Stimulated activated CD4-positive, alpha-beta T cell treated with anti-CD3 and anti-CD28 coated beads, Interleukin-15, amount 100 ng/mL, for 1 hour (primary cell): ENCODE measurements at places on chromosomes 11 and 22.

- DNase-seq, result no peak
These were observed 38.6 kb upstream of the MMP13 start for GRCh38 chr11:102994105-102994504.

GRCh38 chr11:67309661-67310061 is 6.3 kb downstream of the SSH3 start:
- DNase-seq, result no peak

DNA sequence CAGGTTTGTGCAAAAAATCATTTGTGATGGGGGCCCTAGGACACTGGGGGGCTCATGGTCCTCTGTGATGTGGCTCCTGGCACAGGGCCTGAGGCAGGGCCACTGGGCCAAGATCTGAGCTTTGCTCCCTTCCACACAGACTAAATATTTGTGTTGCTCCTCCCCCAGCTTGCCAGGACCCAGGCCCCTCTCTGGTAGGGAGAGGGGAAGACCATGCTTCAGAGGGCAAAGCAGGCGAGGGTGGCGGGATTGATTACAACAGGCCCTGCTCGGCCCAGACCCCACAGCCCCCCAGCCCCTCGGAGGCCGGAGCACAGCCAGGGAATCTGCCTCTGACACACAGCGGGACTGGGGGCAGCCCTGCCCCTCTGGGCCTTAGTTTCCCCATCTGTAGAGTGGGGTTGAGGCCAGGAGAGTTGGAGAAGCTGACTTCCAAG is 29.0 kb downstream of the WNT11 start:
- no peak for DNase-seq

DNA sequence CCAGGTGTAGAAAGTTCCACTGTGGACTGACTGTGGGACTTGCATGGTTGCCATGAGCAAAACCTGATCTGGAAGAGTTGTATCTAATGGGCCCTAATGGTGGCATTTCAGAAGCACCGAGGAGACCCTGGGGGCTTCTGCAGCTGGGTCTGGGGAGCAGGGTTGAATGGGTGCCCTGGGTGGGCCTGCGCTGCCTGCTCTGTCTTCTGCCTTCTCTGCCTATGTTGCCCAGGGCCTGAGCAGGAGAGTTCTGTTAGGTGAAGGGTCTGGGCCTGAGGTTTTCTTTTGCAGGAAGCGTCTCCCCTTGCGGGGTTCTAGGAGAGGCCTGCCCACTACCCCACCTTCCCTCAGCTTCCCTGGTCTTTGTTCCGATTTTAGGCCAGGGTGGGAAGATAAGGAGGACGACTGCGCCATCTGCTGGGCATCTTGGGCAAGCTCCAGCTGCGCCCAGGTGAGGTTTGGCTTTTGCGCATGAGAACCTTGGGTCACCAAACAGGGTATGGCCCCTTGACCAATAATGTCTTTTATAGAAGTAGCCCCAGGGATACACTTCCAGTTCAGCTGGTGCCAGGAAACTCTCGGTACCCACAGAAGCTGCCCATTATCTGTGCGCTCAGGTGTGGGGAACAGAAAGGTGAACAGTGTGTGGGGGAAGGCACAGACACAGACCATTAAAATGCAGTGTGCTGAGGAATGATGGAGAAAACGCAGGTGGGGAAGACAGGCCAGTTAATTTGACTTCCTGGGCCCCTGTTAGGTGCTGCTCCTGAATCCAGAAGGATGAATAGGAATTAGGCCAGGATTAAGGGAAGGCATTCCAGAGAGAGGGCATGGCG is 23.2 kb downstream of the COMMD9 start:
- DNase-seq, result no peak
